ENCODE measurements at places on chromosomes 2 and 18.

DNA sequence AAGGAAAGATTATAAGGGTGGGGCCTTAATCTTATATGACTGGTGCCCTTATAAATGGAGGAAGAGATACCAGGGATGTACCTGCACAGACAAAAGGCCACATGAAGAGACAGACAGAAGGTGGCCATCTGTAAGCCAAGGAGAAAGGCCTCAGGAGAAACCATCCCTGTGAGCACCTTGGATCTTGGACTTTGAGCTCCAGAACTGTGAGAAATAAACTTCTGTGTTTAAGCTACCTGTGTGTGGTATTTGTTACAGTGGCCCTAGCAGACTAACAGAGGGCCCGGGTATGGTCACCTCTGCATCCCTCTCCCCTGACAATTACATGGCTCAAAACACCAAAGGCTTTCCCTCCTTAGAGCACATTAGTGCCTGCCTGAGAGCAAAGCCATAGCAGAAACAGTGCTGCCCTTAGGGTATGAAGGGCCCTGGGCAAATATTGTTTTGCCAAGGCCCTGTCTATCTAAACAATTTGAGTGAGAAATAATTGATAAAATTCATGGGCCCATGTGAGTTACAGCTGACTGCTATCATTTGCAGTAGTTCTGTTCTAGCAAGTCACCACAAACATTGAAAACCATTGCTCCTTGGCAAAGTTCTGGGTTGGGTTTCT is 109.3 kb upstream of the MYCN start:
- DNase-seq, result no peak

DNA sequence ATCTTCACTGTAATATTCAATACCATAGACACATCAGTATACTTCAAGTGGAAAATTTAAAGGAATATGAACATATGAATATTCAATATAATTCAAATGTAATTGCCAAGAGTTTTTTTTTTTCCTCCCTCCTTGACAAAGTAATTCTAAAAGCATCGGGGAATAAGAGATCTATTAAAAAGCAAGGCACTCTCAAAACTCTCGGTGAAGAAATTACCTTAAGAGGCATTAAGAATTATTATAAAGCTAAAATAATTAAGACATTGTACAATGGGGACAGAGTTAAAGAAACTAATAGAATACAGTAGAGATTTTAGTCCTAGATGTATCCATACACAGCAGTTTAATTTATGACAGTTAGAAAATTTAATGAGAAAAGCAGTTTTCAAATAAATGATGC is 390.0 kb upstream of the SLC8A1 start:
- no peak for DNase-seq

DNA sequence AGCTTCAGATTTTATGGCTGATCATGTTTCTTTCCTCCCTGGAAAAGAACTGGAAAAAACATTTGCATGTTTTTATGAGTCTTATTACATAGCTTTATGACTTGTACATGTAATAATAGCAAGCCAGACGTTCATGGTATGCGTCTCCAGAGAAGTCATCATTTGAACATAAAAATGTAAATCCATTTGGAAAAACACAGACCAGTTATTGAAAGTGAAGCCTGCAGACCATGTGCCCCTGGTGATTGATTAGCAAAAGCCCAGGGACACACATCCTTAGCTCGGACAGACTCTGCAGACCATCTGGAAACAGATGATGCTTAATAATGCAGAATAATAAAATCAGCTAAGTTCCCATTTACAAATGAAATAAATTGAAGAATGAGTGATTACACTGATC is 283.1 kb downstream of the TDRD15 start:
- no peak for DNase-seq

DNA sequence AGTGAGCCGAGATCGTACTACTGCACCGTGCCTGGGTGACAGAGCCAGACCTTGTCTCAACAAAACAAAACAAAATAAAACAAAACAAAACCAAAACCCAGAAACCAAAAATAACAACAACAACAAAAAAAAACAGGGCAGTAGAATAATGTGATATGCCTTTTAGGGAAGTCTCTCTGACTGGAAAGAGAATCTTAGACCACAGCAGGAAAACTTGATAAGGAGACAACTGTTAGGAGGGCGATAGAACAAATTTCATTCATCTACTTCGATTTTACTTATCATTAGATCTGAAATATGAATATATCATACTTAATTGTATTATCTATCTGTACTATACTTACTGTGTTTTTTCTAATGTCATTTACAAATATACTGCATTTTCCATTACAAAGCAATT is 109.0 kb upstream of the CNTNAP5 start:
- DNase-seq, result no peak

DNA sequence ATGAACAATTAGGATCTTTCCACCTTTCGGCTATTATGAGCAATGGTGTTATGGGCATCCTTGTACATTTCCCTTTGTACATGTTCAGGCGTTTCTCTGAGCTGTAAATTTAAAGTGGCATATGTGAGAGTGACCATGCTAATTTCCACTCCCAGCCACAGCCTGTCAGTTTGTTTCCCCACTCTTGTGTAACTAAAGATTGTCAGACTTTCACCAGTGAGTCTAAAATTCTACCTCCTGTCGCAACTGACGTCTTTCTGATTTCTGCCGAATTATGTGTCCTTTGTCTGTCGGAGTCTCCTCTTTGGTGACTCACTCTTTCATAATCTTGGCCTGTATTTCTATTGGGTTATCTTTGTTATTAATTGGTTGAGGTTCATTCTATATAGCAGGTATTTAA is 50.7 kb downstream of the TRAPPC12 start:
- DNase-seq, result no peak
